ENCODE measurements at places on chromosomes 12 and 14.

DNA sequence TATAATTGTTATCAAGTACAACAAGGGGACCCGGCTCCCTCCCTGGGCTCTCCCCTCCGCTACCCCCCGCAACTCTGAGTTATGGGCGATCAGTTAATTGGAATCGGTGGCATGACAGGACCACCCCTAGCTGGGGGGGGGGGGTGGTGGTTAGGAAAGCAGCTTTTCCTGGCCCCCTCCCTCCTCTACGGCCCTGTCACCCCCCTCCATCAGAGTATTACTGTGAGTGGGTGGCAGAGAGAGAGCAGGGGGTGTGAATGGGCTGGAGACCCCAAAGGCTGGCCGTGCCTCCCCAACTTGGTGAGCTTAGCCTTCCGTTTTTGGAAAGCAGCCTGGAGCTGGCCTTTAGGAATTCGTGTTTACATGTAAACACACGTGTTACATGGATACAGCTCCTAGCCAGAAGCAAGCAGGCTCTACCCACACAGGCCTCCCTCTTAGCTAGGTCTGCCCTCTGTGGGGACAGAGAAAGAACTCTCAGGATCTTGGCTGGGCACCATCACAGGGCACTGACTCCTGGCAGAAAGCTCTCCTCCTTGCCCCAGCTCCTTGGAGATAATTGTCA, 1.1 kb upstream of the HOXC4 start:
- no peak for DNase-seq

DNA sequence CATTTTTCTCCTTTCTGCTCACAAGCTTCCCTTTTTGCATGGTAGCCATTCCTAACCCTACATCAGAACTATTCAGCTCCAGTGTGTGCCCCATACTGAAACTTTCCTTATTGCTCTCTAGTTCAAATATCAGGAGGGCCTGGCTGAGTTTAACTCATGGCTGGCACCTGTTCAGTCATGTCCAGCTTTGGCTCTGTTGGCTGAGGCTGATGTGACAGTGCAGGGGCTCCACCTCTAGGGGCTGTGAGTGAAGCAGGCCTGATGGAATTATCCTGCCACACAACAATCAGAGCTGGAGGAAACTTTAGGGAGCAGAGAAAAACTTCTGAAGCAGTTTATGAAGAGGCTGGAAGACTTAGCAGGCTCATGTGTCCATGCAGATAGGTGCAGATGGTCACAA, 8.5 kb downstream of the COQ6 start:
- DNase-seq = no peak

GRCh38 chr14:98937712-98938505, 334.1 kb downstream of the BCL11B start:
- DNase-seq = no peak

- no peak for DNase-seq
Observed at GRCh38 chr12:62032870-62033269, 227.3 kb upstream of the USP15 start.

DNA sequence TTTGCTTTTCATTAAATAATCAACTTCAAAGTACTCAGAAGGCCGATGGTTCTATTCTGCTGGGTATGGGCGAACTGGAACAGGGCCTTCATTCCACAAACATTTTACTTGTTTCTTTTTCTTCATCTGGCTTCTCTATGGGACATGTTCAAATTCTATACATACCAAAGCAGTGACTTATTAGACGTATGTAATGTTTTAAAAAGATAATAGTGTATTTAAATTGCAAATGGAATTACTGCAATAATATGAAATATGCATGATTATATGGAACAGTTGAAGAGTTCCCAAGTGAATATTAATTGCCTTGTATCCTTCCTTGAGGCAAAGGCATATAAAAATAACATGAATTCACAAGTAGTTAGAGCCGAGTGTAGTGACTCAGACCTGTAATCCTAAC, 75.5 kb downstream of the FAR2 start:
- DNase-seq = no peak

GRCh38 chr14:35459776-35460175, 55.2 kb upstream of the NFKBIA start:
- no peak for DNase-seq

- DNase-seq = no peak
Observed at GRCh38 chr12:125683748-125684381, 618.6 kb downstream of the AACS start.

GRCh38 chr14:70897464-70897863, 9.8 kb upstream of the PCNX1 start:
- DNase-seq = no peak

DNA sequence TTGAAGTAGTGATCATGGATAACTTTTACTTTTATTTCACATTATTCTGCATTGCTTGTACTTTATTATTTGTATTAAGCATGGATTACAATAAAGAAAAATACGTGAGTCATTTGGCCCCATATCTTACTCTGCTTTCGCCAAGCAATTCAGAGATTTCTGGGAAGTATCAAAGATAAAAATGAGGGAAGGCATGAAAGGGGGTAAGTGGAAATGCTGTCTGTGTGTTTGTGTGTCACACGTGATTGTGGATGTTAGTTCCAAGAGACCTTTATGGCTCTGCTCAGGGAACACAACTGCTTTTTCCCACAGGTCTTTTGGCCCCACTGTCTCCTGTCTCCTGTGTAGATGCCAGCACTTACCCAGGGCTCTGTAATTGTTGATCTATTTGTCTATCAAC, 10.5 kb downstream of the NID2 start:
- DNase-seq = no peak

- DNase-seq = no peak
Observed at GRCh38 chr12:132319991-132320570, 9.3 kb downstream of the GALNT9 start.

Measured in activated T-cell treated with anti-CD3 and anti-CD28 coated beads for 24 hours (primary cell).